ENCODE measurements at places on chromosomes 1 and 21. TPM values are rescaled to one million over a fixed set of nuclear protein-coding genes. Genes with fewer than 3 reads are reported as not detected.

GRCh38 chr1:33898406-33898805 lies 34.5 kb downstream of the HMGB4 start:
- no peak for DNase-seq

- DNase-seq: peak; percentile 24
These were observed 26.9 kb upstream of the EYA3 start for GRCh38 chr1:28115267-28115666.

GRCh38 chr1:41493117-41493536 lies 8.6 kb upstream of the EDN2 start:
- peak; percentile 98 for DNase-seq

Gene GUCA2B
- not detected for total RNA-seq

Gene HSD11B1
- total RNA-seq: not detected

GRCh38 chr1:172356620-172357019 lies 63.9 kb upstream of the C1orf105 start:
- DNase-seq: peak; percentile 84

DNA sequence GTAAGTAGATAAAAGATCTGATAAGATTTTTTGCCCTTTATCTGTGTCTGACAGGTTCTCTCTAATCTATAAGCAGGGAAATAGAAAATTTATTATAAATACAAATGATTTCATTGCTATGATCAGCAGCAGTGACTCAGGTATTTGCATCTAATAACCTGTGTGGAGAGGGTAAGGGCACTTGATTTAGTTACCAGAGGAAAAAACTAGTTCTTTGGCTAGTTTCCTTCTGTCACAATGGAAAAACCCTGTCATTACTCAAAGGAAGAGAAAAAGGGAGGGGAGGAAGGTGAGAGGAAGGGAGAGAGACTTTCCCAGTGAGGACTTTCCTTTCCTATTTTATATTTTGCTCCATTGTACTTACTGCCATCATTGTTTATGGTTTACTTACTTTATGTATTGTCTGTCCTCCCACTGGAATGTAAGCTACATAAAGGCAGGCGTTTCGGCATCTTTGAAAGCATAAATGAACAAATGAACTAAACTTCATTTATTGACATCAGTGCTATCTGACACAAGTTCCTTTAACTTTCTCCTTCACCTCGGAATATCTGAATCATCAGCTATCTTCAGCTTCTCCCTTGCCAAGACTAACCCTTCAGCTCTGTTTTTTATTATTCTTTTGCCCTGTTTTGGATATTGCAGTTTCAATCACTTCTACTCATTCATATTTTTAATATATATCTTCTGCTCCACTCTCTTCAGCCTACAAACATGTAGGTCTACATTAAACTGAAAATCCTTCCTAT lies 34.9 kb downstream of the WDR3 start:
- DNase-seq: no peak

DNA sequence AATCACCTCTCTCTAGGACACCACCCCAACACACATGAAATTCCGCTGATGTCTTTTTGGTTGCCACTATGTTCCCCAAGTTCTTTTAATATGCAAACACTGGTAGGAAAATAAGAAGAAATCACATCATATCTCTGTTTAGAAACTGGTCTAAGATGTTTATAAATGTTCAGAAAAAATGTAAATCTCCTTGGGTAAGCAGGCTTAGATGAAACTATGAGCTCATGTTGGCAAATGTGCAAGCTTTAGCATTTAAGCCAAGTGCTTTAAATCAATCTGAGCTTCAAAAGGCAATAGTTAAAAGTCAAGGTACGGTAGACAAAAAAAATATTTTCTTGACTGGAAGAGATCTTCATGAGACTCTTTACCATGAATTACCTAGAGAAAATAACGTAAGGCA lies 25.2 kb upstream of the SLAMF9 start:
- no peak for DNase-seq

- peak; percentile 68 for DNase-seq
These were observed 22.4 kb upstream of the RUNX3 start for GRCh38 chr1:24952413-24952841.

Gene CD160
- not detected for total RNA-seq

Gene PRELP
- total RNA-seq: not detected

Gene DCST1
- not detected for total RNA-seq

Gene CYP4Z1
- total RNA-seq: not detected

DNA sequence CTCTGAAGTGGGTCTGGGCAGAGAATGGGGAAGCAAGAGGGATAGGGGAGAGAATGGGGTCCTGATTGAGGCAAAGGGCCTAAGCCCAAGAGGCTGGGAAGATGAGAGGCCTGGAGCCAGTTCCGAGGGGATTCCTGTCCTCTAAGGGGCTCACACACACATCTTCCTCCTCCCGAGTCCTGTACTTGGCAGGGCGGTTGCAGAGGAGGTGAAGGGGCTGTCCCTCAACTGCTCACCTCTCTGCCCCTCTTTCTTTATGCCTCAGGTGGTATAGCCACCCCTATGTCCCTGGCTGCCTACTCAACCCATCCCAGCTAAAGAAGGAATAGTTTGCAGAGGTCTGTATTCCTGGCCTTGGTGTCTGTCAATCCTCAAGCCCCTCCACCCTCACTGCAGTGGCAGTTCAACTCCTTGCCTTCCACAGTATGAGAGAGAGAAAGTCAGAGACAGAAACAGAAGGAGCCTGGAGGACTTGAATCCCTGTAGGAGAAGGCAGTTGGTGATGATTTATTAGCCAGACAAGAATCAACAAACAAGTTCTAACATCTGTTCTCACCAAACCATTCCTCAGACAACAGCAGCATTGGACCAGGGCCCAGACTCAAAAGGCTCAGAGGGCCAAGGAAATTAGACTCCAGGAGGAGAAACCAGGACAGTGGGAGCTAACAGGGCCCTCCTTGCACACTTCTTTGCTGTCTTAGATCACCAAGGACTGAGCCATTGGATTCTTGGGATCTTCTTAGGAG lies 10.7 kb downstream of the SH2D2A start:
- no peak for DNase-seq

DNA sequence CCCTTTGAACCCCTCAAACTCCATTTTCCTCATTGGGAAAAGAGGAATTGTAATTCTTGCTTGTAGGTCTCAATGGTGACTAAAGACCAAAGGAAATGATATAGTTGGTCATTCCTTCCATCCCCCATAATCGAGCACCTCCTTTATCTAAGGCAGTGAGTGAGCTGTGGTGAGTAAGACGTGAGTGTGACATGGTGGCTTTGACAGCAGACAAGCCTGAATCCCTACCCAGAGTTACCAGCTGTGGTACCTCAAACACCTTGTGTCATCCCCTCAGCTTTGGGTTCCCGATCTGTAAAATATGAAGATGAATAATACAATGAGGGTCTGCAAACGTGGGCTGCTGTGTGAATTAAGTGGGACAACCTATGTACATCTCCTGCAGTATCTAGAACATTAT lies 8.4 kb downstream of the TRAF5 start:
- DNase-seq: peak; percentile 24

Gene GBP7
- not detected for total RNA-seq

- no peak for DNase-seq
These were observed 11.8 kb downstream of the SPATA21 start for GRCh38 chr1:16425125-16426025.

GRCh38 chr1:201385299-201385891 lies 7.9 kb upstream of the TNNT2 start:
- DNase-seq: peak; percentile 70

DNA sequence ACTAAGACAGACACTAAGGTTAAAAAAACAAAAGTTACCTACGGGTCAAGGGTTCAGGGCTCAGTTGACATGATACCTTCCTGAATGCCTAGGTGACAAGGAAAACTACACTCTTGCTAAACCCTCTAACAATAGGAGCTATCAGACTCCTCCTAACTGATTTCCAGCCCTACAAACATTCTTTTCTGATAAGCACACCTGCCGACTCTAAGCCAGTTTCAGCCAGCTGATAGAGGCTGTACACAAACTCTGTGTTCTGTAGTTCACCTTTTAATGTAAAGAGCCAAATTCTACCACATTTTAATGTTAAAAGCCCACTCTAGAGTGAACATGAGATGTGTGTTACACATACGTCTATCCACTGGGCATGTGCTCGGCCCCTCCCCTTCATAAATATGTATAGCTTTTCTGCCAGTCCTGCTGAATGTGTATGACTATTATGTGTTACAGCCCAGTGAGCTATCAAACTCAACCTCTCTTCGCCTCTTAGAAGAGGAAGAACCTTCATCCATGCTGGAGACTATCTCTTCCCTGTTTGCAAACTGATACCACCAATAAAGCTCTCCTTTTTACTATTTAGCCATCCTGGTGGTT lies 40.0 kb upstream of the FAM163A start:
- DNase-seq: no peak

DNA sequence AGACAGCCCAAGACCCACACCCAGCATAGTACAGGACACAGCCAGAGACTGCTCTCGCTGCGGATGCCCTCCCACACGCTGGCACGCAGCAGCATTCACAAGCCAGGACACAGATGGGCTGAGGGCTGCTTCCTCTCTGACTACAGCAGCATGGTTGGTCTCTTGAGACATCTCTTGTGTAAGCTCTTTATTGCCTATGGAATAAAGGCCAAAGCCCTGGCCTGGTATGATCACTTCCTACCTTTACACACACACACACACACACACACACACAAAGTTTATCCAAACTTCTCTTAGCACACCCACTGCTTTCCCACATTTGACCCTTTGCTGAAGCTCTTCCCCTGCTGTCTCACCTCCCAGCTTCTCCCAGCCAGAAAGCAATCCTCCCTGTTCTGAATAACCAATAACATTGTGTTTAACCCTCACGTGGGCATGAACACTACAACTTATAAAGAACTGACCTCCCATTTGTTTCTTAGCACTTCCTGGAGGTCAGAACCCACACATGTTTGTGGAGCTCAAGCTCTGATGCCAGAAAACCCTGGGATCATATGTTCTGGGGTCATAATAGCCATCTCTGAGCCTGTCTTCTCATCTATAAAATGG lies 1.2 kb upstream of the LUZP1 start:
- peak; percentile 82 for DNase-seq

Gene ARV1
- total RNA-seq: 37.6 TPM

DNA sequence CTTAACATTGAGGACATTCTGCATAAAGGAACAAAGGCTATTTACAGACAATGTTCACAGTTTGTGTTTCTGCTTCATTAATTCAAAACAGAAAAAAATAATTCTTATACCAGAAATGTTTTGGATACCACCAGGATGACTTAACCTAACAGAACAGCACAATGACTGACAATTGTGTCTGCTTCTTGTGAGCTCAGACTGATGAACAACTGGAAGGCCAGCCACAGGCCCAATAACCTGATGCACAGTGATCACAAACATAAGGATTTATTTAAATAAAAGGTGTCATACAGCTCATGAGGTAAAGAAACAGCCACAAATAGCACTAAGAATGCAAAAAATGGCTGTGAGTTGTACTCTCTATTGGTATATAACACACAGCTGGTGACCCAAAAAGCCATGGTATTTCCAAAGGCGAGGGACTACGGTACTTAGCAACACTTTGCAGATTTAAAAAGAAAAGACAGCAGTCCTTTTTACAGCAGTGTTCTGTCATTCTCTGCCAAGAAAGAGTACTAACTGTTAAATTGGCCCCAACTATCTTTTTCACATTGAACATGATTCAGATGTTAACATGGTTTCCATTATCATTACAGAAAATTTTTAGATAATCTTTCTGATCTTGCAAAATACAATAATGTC lies 32.1 kb upstream of the DDAH1 start:
- no peak for DNase-seq

DNA sequence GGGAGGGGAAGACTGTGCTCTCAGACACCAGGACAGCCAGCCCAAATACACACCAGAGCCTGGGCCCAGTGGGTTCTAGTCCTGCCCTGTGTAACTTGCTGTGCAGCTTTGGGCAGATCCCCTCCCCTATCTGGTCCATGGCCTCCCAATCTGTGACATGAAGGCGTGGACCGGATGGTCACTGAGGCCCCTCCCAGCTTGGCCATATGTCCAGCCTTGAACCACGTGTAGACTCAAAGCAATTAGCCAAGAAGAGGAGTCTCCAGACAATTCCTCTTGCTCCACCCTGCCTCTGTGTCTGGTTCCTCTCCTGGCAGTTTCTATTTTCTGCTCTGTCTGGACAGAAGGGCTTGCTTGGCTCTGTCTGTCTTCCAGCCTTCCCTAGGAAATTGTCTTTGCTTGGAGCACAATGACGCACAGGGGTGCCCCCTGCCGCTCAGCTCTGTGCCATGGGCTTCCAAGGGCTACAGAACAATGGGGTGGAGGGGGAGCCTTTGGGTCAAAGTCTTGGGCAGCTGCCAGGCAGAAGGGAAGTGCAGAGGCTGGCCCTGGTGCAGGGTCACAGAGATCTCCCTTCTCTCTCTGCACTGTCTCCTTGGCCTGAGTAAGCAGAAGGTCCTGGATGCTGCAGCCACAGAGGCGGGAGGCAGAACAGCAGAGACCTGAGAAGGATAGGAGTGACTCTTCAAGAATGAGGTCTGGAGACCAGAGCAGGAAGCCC lies 66.1 kb downstream of the TENT5C start:
- peak; percentile 59 for DNase-seq

Gene CFH
- 3.8 TPM for total RNA-seq

DNA sequence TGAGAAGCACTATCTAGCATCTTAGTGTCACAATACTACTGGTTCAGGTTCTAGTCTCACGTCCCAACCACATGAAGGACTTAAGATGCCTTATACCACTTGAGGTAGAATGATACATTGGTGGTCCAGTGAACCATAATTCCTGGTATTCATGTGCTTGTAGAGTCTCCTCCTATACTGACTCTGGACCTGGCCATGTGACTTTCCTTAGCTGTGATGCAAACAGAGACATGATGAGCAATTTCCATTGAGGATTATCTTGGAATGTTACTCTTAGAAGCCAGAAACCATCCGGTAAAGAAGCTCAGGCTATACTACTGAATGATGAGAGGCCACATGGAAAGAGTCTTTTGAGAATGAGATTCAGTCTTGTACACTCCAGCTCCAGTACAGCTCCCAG lies 105.7 kb downstream of the NME7 start:
- no peak for DNase-seq

DNA sequence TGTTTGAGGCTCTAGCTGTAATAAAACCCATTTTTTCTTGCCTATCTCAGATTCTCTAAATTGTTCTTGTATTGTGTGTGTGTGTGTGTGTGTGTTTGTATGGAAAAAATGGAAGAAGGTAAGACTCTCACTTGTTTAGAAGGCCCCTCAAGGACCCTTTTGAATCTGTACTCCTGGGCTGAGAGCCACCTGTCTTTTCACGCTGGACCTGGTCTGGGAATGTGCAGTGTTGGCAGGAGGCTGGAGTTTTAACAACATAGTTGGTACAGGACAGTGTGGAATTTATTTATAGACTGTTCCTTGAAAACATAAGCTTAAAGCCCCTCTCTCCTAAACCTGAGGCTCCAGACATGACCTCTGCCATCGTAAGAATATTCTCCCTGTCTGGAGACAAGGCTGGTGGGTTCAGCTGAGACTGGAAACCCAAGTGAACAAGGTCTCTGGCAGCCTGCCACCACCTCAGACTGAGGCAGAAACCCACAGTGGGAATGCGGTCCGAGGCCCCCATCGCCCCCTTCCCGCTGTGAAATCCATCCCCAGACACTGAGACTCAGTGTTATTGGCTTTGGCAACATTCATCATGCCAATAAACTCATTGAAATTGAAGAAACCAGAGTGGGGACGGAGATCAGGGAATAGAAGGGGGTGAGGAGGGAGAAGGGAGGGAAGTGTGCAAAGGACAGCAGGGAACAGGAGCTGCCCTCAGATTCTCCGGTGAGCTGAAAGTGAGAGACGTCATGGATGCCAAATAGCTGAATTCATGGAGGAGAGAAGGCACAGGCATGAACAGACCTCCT lies 24.6 kb upstream of the PLXNA2 start:
- DNase-seq: no peak

- DNase-seq: no peak
These were observed 95.3 kb upstream of the DISP3 start for GRCh38 chr1:11383553-11384169.

Measured in Daoy (cell line).